ENCODE measurements at places on chromosomes 16 and 17.

GRCh38 chr17:74104921-74105320 is 98.6 kb upstream of the RPL38 start:
- DNase-seq = no peak

- no peak for DNase-seq
Measured at GRCh38 chr17:83178533-83179304, 99.3 kb downstream of the METRNL start.

- no peak for DNase-seq
Measured at GRCh38 chr17:78368348-78368747, 8.5 kb upstream of the SOCS3 start.

DNA sequence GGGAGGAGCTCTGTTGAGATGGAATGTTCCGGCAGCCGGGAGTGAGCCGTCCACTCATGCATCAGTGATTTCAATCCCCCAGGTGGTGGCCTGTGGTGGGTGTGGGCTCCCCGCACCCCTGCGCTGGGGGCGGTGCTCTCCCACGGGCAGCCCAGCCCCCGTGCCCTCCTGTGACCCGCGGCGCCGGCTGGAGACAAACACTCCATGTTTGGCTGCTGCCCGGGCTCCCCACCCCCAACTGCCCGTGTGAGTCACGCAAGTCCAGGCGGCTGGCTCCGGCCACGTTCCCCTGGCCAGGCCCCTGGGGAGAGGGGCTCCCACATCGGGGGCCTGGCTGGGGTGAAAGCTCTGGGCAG is 29.4 kb downstream of the CACNA1H start:
- DNase-seq = peak; percentile 50

- no peak for DNase-seq
Measured at GRCh38 chr17:79623786-79624717, 13.2 kb upstream of the RBFOX3 start.
